Glomerular endothelial cell (primary cell): ENCODE measurements at places on chromosomes 4 and X.

DNA sequence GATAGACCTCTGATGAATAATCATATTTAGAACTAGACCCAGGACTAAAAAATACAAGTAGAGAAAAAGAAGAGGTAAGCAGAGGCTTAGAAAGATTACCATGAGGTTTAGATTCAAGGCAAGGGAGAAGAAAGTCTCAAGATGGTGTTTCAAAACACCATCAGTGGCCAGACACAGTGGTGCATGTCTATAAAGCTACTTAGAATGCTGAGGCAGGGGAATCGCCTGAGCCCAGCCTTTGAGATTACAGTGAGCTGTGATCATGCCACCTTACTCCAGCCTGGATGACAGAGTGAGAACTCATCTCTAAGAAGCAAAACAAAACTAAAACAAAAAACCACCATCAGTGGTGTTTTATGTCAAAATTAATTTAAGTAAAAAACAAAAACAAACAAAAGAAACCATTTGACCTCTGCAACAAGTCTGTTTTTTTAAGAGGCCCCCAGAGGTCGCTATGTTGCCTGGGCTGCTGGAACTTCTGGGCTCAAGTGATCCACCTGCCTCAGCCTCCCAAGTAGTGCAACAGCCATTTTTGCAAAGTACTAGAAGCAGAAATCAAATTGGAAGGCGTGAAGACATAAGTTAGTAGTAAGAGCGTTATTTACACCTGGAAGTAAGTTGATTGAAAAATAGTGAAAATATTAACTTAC is 784.3 kb downstream of the ADGRL3 start:
- DNase-seq: no peak

DNA sequence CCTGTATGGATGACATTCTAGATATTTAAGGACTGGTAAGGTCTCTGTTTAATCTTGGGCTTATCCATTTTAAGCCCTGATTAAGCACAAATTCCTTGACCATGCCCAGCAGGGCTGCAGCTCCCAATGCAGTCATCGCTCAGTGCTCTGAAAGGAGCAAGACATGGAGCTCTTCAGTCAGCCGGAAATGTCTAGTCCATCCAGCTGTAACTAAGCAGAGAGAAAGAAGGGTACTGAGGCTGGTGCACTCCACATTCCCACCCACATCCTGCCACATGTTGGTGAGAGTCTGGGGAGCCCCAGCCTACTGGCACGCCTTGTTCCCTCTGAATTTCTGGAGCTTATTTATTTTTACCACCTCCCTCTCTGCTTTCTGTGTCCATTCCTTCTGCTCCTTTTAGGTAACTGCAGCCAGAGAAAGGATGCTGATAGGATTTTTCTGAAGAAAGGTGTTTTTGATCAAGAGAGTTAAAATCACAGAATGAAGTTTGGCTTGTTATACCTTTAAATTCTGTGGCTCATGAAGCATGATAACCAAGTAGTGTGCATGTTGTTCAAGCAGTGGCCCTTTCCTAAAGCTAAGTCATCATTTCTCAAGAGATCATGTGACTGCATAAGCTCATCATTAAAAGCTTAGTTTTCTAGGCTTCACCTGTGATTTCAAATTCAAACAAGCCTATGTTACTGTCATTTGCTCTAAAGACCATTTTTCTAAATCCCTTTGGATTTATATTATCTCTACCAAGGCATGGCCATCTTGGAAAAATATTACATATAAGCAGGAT is 74.0 kb downstream of the GALNT7 start:
- DNase-seq: no peak

DNA sequence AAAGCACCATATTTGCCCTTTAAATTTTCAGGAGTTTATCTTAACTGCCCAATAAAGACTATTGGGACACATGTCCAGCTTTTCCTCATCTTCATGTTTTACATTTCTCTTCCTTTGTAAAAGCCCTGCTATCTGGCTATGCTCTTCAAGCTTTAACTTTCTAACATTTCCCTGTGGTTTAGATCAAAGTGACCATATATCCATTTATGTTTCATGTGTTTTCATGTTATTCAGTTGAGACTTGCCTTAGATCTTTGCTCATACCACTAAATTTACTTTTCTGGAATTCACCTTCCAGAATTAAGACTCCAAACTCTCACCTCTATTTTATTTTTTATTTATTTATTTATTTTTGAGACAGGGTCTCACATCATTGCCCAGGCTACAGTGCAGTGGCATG is 78.5 kb downstream of the EFHC2 start:
- DNase-seq: no peak

DNA sequence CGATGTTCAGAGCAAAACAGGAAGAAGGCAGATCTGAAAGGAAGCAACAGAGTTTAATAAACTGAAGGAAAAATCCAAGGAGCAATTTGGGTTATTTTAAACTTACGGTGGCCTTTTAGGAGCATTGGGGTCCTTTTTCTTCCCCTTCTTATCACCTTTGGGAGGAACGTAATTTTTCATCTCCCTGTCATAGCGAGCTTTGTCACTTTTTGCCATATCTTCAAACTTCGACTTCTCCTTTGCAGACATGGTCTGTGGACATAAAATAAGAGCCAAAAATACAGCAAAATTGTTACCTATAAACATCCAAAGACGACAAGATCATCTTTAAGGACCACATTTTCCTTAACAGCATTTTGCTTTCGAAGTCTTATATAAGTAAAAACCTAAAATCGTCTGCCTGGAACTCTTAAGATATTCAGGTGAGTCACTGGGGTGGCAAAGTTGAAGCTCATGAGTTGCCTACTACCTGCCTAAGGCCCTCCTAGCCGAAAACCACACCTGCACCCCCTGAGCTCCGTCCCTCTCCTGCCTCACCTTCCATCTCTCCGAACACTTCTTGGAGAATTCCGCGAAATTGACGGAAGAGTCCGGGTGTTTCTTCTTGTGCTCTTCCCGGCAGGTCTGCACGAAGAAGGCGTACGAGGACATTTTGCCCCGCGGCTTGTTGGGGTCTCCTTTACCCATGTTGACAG is 1.0 kb downstream of the HMGB2 start:
- no peak for DNase-seq

DNA sequence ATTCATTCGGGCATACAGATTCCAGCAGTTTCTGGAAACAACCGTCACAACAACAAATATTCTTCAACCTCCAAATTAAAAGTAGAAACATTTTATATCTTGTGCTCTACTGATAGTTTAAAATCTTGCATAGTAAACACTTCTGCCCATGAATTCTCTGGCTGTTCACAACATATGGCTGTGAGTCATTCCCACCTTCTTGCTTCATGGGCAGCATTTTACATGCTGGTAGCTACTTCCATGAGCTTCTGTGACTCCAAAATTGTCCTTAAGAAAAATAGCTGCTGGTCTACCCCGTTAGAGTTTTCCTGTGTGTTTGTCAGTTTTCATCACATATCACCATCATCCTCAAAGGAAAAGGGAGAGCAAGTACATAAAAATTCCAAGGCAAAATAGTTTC is 22.7 kb downstream of the PNPLA4 start:
- DNase-seq: no peak

DNA sequence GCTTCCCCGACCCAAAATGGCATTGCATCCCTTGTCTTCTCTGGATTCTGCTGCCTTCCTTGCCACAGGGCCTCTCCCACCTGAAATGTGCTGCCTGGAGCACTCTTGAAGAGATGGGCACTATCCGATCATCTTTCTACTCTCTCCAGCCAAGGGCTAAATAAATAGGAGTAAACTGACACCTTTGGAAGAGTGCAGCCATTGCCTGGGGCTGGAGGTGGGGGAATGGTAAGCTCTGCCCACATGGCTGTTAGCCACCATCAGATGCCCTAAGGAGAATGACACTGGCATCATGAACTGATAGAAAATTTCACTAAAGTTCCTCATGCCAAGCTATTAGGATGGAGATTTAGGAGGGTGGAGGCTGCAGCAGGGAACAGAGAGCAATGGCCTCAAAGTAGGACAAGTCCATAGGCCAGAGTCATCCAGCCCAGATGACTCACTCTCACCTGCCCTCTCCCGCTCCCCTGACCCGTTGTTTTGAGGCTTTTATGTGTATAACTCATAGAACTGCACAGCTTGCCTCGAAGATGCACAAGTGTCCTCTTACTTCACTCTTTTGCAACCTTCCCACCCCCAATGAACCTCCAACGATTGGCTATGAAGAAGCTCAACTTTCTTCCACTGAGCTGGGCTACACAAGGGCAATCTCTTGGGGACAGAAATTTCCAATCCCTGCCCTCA is 822 bp upstream of the PFKFB1 start:
- no peak for DNase-seq

DNA sequence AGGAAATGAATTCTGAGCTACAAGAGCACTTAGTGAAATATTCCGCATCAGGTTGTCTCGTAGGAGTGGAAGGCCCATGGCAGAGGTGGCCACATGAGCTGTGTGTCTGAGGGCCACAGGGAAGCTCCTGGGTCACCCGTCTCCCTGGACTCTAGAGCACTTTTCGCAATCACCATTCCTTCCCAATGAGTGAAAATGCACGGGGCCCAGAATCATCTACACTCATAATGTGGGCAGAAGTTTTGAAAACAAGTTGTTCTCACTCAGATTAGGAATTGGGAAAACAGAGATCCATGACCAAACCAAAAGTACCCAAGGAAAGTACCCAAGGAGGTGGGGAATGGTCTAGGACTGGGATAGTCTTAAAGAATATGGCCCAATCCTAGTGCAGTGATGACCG is 94.4 kb downstream of the SCD5 start:
- no peak for DNase-seq

- DNase-seq: no peak
These were observed 4.2 kb downstream of the TLR1 start for GRCh38 chr4:38800366-38800765.

GRCh38 chrX:11540532-11541377 is 125.0 kb downstream of the ARHGAP6 start:
- DNase-seq: no peak

DNA sequence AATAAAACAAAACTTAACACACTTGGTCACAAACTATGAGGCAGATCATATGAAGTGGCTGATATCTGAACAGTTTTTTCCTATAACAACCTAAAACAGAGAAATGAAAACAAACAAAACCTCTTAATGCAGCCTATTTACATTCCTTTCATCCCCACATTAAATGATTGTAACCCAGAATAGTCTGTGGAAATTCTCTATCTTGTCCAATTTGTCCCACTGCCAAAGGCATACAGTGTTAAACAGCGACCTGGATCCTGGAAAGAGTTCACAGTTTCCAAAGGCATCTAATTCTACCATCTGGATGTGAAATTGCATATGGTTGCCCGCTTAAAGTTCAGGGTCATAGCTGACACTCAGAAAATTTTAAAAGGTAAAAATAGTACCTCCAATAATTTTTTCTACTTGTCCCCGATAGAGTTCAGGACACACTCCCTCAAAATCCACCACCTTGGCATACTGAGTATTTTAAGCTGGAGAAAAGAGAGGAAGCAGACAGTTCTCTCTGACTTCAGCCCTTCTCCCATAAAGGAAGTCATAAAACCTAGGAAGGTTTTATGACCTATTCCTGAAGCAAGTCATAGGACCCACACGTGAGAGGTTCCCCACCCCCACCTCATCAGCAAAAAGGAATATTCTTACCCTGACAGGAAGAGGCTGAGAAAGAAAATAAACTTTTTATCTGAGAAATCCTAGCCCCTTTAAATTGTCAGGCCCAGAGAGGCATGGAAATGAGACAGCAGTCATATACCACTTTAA is 270.2 kb downstream of the PAPSS1 start:
- no peak for DNase-seq

- DNase-seq: no peak
These were observed 256.8 kb upstream of the VCX start for GRCh38 chrX:7586126-7586525.

GRCh38 chr4:53916431-53916889 is 147.9 kb downstream of the CHIC2 start:
- no peak for DNase-seq

DNA sequence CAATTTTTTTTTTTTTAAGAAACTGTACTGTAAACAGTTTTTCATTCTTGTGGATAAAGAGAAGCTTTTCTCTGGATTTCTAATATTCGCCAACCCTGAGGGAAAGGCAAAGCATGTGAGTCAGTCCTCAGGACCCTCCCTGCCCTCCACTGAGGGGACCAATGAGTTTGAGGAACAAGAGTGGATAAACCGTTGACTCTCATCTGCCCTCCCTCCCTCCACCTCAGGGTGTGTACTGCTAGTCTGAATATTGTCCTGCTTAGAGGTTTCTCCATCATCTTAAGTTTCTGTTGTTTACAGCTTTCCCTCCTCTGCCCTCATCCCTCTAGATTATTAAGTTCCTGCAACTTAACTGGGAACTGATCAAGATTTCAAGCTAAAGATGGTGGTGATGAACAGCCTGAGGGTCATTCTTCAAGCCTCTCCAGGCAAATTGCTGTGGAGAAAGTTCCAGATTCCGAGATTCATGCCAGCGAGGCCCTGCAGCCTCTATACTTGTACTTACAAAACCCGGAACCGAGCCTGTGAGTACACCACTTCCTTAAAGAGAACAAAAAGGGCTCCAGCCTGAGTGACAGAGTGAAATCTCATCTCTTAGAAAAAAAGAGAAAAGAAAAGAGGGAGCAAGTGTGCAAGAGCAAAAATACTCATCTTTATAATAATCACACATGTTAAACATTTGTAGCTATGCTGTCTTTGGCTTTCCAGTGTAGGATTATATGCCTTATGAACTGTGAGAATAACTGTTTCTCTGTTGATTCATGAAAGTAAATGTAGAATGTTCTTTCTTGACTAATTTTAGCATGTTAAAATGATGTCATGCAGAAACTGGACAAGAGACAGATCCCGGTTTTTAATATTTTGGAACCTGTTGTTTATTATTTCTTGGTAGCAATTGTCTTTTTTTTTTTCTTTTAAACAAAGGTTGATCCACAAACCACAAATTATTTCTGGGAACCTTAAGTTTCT is 11.9 kb downstream of the CA5B start:
- no peak for DNase-seq

- no peak for DNase-seq
These were observed 218.9 kb upstream of the GALNTL6 start for GRCh38 chr4:171594293-171594692.

DNA sequence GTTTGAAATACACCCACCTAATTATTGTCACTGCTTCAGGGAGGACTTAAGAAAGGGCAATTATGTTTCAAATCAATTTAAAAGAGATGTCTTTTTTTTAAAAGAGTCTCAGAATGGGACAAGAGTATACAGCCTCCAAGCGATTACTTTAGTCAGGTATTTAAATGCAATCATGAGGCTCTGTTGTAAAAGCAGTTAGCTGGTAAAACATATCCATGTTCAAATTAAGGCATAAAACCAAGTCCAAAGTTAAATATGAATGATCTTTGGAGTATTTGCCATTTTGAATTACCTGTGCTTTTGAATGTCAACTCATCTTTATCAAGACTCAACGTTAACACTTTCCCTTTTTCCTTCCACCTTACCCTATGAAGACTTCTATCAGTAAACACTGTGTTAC is 13.7 kb downstream of the RPS6KA6 start:
- DNase-seq: no peak

- no peak for DNase-seq
These were observed 151.9 kb upstream of the DIPK2B start for GRCh38 chrX:45352611-45353010.

- no peak for DNase-seq
These were observed 36.0 kb downstream of the CLOCK start for GRCh38 chr4:55510685-55511084.

GRCh38 chrX:31314921-31315320 is 243.1 kb upstream of the FTHL17 start:
- no peak for DNase-seq
